ENCODE measurements at places on chromosomes 16 and 17. TPM values are rescaled to one million over a fixed set of nuclear protein-coding genes. Genes with fewer than 3 reads are reported as not detected.

Gene PYDC1
- not detected for total RNA-seq

Gene MCRIP1
- 58.3 TPM for total RNA-seq

Gene TNS4
- total RNA-seq, result not detected

Gene ANKRD13B
- 2.6 TPM for total RNA-seq

Gene FOXL1
- 4.1 TPM for total RNA-seq

Gene GLOD4
- total RNA-seq, result 116 TPM

All from M059J (cell line).